ENCODE measurements at places on chromosomes 16 and 17.
A peak's percentile ranks its signal among the peaks of the same experiment; 100 is the strongest.

- no peak for DNase-seq
These were observed 206.4 kb downstream of the ENGASE start for GRCh38 chr17:79280866-79281572.

GRCh38 chr17:38322897-38323296 lies 20.9 kb downstream of the GPR179 start:
- no peak for DNase-seq

GRCh38 chr16:85245307-85246172 lies 133.3 kb upstream of the CIBAR2 start:
- peak; percentile 22 for DNase-seq

DNA sequence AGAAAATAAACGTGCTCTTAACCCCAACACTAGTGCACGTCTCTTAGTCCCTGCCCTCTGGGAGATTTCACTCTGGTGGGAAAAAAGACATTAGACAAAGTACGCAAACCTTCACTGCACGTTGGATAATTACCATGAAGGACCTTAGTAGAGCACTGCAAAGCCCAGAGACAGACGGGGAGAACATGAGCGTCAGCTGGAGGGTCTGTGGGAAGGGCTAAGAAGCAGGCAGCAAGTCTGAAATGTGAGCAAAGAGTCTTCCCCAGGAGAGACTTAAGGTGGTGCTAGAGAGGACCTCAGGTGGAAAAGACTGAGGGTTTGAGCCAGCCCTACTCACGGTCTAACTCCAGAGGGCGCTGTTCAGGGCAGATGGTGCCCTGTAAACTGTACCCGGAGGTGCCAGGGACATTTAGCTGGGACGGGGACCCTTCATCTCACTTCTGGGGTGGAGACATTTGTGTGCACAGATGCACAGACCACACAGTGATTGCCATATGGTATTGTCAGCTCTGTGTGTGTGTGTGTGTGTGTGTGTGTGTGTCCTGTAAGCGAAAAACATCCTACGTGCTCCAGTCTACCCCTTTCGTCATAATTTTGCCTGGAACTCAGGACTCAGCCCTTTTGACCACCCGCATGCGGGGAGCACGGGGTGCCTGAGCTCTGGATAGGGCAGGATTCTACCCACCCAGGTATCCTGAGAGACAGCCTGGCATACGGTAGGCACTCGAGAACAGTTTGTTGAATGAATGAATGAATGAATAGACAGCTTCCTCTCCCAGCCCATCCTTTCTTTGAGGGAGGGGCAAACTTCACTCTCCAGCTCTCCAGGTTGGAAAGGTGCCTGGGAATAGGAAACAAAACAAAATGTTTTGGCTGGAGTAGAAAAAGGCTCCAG lies 10.1 kb upstream of the STAC2 start:
- peak; percentile 30 for DNase-seq

GRCh38 chr16:85570735-85571562 lies 42.2 kb upstream of the GSE1 start:
- DNase-seq = peak; percentile 60

Measured in inflammatory macrophage treated with lipopolysaccharide for 1 hour (primary cell).